ENCODE measurements at places on chromosomes 7 and 10. TPM values are rescaled to one million over a fixed set of nuclear protein-coding genes. Genes with fewer than 3 reads are reported as not detected.

The FGL2 gene
- total RNA-seq: 0.13 TPM

The TWIST1 gene
- total RNA-seq: not detected

The LIPF gene
- not detected for total RNA-seq

The EMX2 gene
- total RNA-seq: 0.07 TPM

The KIAA1549 gene
- total RNA-seq: 3.5 TPM
